ENCODE measurements at places on chromosomes 1 and 21.

DNA sequence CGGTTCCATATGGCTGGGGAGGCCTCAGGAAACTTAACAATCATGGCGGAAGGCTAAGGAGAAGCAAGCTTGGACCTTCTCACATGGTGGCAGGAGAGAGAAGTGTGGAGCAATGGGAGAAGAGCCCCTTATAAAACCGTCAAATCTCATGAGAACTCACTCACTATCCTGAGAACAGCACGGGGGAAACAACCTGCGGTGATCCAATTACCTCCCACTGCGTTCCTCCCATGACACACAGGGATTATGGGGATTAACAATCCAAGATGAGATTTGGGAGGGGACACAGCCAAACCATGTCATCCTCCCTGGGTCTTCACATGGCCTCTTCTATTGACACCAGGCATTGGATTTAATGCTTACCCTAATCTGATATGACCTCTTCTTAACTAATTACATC is 455.1 kb upstream of the VAMP3 start:
- no peak for DNase-seq

DNA sequence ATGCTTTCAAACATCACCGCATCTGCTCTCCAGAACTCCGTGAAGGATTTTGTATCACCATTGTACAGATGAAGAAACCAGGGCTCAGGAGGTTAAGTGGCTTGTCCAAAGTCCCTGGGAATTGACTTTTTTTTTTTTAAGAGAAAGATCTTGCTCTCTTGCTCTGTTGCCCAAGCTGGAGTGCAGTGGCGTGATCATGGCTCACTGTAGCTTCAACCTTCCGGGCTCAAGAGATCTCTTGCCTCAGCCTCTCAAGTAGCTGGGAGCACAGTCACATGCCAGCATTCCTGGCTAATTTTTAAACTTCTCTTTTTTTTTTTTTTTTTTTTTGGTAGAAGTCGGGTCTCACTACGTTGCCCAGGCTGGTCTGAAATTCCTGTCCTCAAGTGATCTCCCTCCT is 6.9 kb upstream of the TAS1R2 start:
- DNase-seq: no peak

DNA sequence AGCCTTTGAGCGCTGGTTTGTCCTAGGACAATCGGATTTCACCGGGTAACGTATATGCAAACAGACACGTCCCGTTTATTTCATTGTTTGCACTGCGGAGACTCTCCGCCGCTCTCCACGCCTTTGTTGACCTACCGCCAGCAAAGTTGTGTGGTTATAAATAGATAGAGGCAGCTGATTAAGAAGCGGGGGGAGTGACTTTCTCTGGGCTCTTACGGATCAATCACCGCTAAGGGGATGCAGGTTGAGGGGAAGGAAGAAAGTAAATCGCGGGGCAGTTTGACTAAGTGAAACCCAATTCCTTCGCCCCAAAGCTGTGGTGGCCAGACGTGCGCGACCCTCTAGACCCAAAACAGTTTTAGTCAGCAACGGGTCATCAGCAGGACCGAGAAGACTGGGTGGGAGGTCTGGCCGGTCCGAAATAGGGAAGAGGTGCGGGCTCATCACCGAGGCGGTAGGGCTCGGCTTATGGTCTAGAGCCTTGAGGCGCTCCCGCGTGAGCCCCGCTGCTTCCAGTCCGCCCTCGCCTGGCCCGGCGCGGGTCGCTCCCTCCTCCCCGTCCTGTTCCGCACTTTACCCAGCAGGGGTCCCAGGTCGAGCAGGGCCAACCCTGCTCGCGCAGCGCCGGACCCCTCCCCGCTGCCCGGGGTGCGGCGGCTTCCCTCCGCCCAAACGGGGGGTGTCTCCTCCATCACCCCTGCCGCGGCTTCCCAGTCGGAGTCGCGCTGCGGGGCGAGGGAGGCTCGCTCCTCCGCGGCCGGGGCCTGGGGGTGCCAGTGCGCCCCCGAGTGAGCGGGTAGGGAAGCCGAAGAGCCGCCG is 120.8 kb upstream of the RRP15 start:
- DNase-seq: peak; percentile 37

GRCh38 chr1:28417926-28418637 is 48.5 kb downstream of the PHACTR4 start:
- no peak for DNase-seq

GRCh38 chr1:239448911-239449310 is 62.5 kb downstream of the CHRM3 start:
- no peak for DNase-seq

DNA sequence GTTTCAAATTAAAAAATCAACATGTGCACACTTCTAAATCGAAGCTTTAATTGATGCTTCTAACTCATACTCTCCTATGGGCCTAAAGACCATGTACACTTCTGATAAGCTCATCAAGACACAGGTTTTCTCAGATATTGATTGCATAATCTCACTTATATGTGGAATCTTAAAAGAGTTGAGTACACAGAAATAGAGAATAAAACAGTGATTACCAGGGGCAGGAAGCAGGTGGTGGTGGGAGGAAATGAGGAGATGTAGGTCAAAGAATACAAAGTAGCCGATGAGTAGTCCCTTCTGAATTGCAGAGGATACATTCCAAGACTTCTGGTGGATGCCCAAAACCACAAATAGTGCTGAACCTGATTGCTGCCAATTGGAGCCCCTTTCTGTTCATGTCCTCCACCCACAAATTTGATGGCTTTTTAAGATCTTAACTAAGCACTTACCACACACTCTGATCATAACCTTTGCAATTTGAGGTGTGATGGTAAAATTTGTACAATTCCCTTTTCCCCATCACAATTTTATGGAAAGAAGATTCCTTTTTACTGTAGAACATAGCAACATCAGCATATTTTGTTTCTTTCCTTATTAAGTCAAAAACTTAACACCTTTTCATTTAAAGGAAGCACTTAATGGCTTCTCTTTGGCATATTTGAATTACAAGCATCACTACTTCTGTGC is 3.3 kb upstream of the CD1B start:
- no peak for DNase-seq

DNA sequence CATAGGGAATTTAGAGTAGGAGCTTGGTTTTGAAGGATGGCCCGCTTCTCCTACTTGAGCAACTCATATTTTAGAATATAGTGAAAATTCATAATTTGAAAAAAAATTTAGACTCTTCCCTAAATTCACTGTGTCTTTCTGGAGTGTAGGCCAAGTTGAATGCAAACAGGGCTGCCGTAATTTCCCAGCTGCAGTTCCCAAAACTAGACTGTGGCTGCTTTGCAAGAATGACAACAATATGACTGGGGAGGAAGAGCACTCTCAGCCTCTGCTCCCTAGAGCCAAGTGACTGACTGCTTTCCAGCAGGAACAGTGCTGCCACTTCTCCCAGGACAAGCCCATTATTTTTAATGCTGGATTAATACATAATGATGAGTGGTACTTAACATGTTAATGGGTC is 209.0 kb downstream of the RHOU start:
- no peak for DNase-seq

DNA sequence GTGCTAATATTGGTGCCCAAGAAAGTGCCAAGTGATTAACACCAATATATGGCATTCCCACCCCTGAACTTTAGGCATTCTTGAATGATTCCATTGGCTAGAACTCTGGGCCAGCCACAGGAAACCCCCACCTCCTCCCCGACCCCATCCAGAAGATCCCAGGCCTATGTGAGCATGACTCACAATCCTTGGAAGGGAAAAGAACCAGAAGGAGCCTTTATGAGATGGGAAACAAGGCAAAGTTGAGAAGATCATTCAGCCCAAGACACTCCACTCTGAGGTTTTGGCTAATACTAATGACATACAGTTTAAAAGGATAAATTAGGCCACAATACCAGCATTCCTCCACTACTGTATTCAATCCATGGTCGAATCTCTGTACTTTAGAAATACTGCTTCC is 21.8 kb downstream of the ELK4 start:
- DNase-seq: no peak

- no peak for DNase-seq
Observed at GRCh38 chr1:36991551-36991950, 42.8 kb downstream of the GRIK3 start.

DNA sequence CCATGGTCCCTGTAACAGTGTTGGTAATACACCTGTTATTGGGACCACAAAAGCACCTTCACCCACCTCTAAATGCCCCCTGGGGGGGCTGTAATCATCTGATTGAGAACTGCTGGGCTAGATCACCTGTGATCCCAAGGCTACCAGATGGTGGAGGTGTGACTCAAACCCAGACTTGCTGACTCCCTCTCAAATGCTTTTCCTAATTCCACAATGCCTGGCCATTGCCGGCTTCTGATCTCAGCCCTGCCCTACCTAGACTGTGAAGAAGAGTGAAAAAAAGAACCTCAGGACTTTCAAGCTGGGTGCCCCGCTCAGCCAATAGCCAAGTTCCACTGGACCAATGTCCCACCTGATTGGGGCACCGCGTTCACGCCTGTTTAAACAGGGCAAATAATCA is 9.6 kb downstream of the TMEM9 start:
- DNase-seq: no peak

GRCh38 chr1:248704606-248705005 is 2.0 kb upstream of the OR14I1 start:
- DNase-seq: no peak

- DNase-seq: no peak
Observed at GRCh38 chr1:94120570-94120901, 412 bp downstream of the ABCA4 start.

DNA sequence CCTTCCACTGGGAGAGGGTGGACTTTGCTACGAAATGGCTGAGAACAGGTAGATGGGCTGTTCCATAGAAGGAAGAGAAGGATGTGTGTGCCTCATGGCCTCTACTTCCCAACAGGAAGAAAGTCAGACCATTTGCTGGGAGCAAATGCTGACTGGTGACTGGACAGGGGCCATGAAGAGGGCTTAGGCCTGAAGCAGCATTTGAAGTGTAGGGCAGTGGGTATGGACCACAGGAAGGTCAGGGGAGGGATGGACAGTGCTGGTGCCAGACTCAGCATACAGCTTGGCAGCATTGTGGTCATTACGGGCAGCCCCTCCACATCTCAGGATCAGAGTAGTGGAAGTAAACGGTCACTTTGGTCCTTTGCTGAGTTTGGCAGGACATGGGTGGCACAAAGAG is 275.7 kb downstream of the MATN1 start:
- no peak for DNase-seq

- no peak for DNase-seq
Observed at GRCh38 chr21:27487676-27488075, 520.8 kb upstream of the ADAMTS5 start.

DNA sequence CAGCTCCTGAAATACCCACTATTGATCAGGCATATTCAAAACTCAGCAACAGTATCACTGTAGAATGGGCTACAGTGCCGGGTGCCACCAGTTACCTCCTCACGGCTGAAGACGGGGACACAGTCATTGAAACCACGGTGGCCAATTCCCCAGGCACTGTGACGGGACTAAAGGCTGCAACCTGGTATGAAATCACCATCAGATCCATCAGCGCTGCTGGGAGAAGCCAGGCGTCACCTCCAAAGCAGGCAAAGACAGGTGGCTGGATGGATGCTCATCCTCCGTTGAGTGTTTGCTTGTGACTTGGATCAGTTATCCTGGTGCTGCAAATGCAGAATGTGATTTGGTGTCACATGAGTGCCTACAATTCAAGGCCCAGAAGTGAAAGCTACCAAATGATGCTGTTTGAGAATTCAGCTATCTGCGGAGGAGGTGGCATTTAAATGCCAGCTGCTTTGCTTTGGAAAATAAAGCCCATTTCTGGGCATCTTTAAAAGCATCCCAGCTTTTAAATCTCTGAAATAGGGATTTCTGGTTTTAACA is 5.1 kb downstream of the FNDC7 start:
- DNase-seq: no peak

GRCh38 chr1:224387302-224387912 is 30.7 kb downstream of the CNIH4 start:
- no peak for DNase-seq

DNA sequence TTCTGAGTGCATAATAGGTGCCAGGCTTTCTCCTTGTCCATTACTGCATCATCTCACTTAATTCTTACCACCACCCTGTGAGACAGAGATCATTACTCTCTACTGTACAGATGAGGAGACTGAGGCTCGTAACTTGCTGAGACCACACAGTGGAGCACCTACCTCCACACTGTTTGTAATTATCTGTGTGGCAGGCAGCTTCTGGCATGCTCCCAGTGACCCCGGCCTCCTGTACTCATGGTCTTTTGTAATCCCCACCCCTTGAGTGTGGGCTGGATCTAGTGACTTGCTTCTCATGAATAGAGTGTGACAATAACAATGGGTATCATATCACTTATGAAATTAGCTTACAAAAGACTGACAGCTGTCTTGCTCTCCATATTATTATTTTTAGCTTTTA is 407.3 kb downstream of the MATN1 start:
- DNase-seq: no peak

GRCh38 chr1:201119206-201120197 is 7.3 kb upstream of the CACNA1S start:
- DNase-seq: peak; percentile 13

DNA sequence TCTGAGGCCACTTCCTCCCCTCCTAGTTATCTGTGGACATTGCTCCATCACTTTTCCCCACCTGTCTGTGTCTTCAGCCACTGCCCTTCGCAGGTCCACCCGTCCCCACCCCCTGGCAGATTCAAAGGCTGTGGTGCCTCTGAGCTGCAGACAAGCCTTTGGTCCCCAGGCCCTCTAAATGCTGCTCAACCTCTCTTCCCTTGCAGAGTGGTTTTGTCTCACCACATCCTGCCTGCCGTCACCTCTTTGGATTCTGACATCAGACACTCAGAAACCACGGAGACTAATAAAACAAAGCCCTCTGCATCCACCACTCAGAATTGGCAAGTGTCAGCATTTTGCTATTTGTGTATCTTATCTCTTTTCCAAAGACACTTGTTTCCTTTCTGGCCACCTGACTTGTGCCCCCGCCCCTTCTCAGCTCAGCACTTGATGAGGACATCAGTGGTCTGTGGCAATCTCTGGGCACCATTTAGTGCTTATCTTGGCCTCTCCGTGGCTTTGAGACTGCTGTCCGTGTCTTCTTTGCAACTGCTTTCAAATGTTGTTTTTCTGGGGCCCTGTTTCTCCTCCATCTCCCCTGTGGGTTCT is 7.7 kb downstream of the CNIH3 start:
- DNase-seq: peak; percentile 97

DNA sequence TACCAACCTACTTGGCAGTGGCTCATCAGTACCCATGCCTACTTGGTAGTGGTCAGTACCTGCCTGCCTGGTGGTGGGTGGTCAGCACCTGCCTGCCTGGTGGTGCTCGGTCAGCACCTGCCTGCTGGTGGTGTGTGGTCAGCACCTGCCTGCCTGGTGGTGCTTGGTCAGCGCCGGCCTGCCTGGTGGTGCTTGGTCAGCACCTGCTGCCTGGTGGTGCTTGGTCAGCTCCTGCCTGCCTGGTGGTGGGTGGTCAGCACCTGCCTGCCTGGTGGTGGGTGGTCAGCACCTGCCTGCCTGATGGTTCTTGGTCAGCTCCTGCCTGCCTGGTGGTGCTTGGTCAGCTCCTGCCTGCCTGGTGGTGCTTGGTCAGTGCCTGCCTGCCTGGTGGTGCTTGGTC is 329.6 kb downstream of the RRAGC start:
- no peak for DNase-seq

DNA sequence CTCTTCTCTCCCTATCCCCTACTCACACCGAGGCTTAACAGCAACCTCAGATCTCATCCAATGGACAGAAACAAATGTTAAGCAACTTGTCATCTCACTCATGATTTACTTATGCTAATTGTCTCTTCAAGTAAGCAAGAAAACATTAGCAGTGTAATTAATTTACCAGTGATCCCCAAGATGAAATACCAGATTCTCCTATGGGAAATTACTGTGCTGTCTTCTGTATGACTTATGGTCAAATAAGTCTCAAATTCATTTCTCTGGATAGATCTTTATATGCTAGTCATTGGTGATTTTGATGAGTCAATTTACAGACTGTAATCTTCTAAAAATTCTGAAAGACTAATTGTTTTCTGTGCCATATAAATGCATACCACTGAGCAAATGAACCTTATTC is 32.9 kb upstream of the L1TD1 start:
- DNase-seq: no peak
